ENCODE measurements at places on chromosomes 7 and 10.
A peak's percentile ranks its signal among the peaks of the same experiment; 100 is the strongest.

GRCh38 chr10:114855776-114856543 is 34.4 kb downstream of the FHIP2A start:
- no peak for DNase-seq

DNA sequence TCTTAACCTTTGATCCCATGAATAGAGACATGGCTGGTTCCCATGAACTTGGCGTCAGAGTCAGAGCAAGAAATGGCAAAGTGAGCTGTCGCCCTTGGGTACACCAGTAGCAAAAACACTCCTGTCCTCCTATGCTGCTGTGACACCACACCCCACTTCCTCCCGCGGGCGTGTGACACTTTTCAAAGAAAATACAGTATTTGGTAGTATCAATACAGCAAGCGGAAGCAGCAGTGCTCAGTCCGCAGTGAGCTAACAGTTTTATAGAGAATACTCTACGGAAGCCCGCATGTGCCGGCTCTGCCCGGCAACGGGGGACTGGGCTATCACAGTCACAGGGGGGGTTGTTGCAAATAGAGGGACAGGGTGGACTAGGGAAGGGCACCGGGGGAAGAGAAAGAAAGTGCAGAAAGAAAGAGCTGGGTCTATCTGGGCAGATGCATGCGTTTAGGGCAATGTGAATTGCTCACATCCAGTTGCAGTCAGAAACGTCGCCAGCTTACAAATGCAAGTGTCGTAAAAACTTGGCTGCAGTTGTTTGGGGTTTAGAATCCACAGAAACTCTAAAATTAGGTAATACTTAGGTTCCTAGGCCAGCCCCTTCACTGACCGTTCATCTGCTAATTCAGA is 49.8 kb downstream of the PRKCQ start:
- no peak for DNase-seq

DNA sequence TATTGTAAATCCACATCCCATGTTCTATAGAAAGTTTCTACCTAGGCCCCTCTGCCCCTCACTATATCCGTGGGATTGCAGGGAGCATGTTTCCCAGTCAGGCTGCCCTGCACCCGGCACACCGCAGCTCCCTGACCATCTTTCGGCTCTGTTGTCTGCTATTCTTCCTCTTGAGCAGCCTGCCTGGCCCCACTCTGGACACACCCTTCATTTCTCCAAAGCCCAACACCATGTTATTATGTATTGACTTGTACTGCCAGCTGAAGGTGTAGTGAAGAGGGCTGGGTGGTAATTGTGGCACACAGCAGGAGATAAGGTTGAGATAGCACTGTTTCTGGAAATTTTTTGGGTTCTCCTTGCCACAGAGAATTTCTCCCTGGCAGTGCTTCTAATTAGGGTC is 9.8 kb downstream of the LRMDA start:
- DNase-seq, result no peak

DNA sequence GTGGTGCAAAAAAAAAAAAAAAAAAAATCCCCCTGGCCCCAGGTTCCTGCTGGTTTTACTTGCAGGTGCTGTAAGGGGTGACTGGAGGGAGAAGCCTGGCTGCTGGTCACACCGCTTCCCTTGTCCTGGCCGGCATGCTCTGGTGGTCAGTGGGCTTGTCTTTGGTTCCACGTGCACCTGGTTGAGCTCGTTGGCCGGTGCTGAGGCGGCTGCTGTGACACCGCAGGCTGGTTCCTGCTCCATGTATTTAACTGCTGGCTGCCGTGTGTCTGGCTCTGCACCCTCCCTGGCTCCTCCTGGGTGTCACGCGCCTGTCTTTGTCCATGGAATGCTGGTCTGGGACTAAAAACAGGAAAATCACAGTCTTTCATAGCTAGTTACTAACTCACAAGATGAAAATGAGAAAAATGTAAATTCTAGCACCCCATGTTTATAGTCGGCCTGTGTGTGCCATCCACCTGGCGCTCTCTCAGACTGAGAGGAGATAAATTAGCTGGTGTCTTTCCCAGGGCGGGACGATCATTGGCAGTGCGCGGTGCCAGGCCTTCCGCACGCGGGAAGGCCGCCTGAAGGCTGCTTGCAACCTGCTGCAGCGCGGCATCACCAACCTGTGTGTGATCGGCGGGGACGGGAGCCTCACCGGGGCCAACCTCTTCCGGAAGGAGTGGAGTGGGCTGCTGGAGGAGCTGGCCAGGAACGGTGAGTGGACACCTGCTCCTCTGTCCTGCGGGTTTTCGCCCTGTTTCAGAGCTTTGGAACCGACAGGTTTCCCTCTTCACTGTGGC is 33.7 kb downstream of the PFKP start:
- no peak for DNase-seq

DNA sequence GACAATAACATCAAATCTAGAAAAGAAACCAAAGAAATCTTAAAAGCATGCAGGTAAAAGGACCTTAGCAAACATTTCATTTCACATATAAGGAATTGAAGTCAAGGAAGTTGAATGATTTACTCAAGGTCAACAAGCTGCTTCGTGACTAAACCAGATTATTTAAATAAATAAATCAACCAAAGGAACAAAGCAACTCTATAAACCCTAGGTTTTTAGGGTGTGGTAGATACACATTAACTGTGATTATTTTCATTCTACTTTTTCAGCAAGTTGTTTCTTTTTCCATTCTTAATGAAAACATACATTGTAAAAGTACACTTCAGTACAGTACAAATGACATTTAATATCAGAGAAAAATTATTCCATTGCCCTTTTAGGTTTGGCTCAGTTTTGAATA is 382.0 kb upstream of the STEAP1 start:
- peak; percentile 48 for DNase-seq

GRCh38 chr7:2645274-2645868 is 13.6 kb downstream of the TTYH3 start:
- no peak for DNase-seq

GRCh38 chr7:121385800-121386179 is 10.3 kb downstream of the FAM3C start:
- no peak for DNase-seq

- no peak for DNase-seq
Observed at GRCh38 chr10:4450981-4451908, 374.8 kb upstream of the AKR1E2 start.

GRCh38 chr10:124509880-124510632 is 48.4 kb downstream of the LHPP start:
- no peak for DNase-seq

GRCh38 chr10:66180581-66181318 is 745.1 kb upstream of the LRRTM3 start:
- peak; percentile 37 for DNase-seq

DNA sequence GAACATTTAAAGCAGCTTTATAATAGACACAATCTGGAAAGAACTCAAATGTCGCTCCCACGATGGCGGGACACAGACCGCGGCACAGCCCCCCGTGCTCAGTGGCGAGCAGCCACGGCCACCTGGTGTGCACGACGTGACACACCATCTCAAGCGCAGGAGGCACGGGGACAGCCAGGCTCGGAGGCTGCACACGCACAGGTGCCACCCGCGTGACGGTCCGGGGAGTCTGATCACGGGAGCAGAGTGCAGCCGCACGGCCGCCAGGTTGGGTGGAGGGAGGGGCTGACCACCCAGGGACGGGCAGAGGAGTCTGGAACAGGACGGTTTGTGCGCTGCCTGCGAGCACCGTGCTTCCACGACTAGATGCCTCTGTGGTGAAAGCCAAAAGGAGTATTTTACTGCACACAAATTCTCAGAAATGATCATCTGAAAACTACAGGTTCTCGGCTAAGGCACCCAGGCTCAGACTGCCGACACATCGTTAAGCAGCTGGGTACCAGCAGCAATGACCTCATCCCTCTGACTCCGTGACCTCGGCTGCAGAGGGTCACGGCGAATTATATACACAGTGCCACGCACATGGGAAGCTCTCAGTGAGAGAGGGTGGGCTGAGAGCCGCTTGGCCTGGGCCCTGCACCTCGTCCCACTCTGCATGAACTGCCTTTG is 7.5 kb upstream of the GPER1 start:
- no peak for DNase-seq

GRCh38 chr10:23439452-23439960 is 631 bp downstream of the OTUD1 start:
- no peak for DNase-seq

DNA sequence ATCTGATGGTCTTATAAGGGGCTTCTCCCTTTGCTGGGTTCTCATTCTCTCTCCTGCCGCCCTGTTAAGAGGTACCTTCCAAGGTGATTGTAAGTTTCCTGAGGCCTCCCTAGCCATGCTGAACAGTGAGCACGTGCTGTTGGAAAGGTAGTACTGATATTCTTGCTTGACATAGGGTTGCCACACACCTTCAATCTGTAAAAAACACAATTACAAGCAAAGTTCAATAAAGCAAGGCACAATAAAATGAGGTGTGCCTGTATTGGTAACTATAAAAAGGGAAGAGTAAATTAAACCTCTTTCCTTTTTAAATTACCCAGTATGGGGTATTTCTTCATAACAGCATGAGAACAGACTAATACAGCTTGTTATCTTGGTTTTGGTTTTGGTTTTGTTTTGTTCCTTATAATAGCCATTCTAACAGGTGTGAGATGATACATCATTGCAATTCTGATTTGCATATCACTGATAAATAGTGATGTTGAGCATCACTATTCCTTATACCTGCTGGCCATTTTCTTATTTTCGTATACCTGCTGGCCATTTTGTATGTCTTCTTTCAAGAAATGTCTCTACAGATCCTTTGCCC is 164.9 kb upstream of the TRIM24 start:
- no peak for DNase-seq

DNA sequence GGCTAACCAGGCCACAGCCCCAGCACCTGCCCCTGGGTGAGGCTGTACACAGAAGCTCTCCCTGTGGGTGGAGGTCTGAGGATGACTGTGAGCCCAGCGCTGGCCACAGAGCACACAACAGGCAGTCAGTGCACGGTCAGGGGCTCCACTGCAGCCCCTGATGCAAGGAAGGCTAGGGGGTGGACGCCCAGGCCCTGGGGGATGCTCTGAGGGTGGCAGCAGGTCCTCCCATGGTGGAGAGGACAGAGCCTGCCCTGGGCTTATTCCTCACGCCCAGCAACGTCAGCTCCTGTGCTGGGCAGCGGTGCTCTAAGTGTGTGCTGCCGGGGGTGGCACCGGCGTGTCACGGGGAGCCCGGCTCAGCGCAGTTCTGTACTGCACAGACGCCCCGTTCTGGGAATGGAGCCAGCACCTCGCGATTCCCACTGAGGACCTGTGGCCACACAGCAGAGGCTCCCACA is 223.2 kb downstream of the MAD1L1 start:
- DNase-seq, result no peak

- no peak for DNase-seq
Observed at GRCh38 chr7:45701701-45702510, 127.7 kb downstream of the ADCY1 start.

- DNase-seq, result peak; percentile 20
Observed at GRCh38 chr7:10802526-10802925, 171.1 kb upstream of the PHF14 start.

DNA sequence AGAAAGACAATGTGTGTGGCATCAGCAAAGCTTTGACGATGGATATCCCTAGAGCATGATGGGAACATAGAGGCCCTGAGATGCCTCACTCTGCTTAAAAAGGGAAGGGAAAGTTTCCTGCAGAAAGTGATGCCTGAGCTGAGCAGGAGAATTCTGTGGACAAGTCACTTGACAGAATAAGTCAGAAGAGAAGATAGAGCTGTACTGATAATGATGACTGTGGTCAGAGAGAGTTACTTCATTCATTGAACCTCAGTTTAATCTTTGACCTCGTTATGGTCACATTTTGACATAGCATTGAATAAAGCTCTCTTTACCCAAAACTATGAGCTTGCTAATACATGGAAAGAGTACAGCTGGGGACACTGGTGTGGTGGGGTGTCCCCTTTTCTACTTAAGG is 7.6 kb downstream of the CUBN start:
- DNase-seq, result no peak

- no peak for DNase-seq
Observed at GRCh38 chr7:158646766-158647474, 57.7 kb downstream of the NCAPG2 start.

DNA sequence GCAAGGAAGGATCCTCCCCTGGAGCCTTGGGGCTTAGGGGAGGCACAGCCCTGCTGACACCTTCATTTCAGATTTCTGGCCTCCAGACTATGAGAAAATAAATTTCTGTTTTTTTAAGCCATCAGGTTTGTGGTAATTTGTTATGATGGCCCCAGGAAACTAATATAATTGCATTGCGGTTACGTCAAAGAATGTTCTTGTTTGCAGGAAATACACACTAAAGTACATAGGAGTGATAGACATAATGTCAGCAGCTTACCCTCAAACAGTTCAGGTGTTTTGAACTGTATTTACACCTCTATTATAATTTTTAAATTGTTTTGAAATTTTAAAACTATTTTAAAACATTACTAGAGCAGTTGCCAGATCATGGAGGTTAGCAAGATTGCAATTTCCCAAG is 12.6 kb upstream of the FHIP2A start:
- DNase-seq, result no peak

- no peak for DNase-seq
Observed at GRCh38 chr10:121774813-121775212, 153.0 kb downstream of the ATE1 start.

GRCh38 chr10:50501924-50502452 is 121.8 kb downstream of the SGMS1 start:
- no peak for DNase-seq

GRCh38 chr7:102469351-102469971 is 4.7 kb downstream of the LRWD1 start:
- DNase-seq, result no peak

DNA sequence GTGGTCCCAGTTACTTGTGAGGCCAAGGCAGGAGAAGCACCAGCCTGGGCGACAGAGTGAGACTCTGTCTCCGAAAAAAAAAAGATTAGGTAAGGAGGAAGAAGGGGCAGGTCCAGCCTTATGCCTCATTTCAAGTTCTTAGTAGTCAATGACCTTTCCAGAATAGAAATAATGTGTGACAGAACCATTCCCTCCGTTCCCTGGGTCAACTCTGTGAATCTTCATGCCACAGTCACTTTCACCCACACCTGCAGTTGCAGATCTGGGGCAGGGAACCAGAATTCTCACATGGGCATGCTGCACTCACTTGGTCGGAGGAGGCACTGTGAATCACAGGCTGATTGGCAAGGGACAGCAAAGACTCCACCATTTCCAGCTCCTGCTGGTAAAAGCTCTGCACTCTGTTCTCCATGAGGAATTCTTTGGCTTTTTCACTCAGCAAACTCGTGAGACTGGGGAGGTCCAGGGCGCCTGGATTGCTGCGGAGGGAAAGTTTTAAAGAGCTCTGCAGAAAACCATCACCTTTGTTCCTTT is 20.7 kb downstream of the STN1 start:
- DNase-seq, result no peak

DNA sequence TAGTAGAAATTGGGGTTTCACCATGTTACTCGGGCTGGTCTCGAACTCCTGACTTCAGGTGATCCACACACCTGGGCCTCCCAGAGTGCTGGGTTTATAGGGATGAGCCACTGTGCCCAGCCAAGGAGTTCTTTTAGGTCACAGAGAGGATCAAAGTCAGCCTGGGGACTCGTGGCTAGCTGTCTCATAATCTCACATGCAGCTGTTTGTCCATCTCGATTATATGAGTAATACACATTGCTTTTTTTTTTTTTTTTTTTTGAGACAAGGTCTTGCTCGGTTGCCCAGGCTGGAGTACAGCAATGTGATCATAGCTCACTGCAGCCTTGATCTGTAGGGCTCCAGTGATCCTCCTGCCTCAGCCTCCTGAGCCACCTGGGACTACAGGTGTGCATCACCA is 2.2 kb downstream of the IFT22 start:
- DNase-seq, result no peak

GRCh38 chr7:12210179-12211053 is 678 bp upstream of the TMEM106B start:
- DNase-seq, result peak; percentile 33
